ENCODE measurements at places on chromosomes 12 and 14. TPM values are rescaled to one million over a fixed set of nuclear protein-coding genes. Genes with fewer than 3 reads are reported as not detected.

Gene ZNF385A
- total RNA-seq = 7.6 TPM

Gene MMP14
- total RNA-seq = 121 TPM

Gene CMTM5
- total RNA-seq = 2.0 TPM

Gene RTN1
- total RNA-seq = 9.0 TPM

Gene GLT1D1
- total RNA-seq = 1.5 TPM

Gene ITGB7
- 2.3 TPM for total RNA-seq

Gene KLRC3
- total RNA-seq = not detected

Gene SAMD4A
- 26.6 TPM for total RNA-seq

Gene TAS2R46
- 1.6 TPM for total RNA-seq

Gene KLHL33
- total RNA-seq = 0.51 TPM

Gene STON2
- 27.6 TPM for total RNA-seq

Gene HOXC13
- total RNA-seq = not detected
